ENCODE measurements at places on chromosomes 12 and 14. TPM values are rescaled to one million over a fixed set of nuclear protein-coding genes. Genes with fewer than 3 reads are reported as not detected.

- DNase-seq, result no peak
Measured at GRCh38 chr14:102805371-102805891, 28.2 kb downstream of the TRAF3 start.

Gene RPS6KL1
- 23.6 TPM for total RNA-seq

Gene ACRBP
- total RNA-seq, result 0.41 TPM

DNA sequence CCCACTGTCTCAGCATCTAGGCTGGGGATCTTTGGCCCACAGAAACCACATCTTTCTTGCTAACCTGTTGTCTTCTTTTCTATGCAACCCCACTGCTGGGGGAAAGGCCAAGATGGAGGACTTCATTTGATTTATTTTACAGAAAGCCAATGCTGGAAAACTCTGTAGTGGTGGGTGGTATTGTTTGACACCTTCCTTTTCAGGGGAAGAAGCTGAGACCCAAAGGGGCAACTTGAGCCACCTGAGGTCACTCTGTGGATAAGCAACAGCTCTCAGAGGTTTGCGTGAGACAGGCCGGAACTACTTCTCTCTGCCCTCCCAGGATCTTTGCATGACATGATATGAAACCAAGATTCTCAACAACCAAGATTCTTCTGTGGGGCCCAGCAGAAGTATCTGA, 645.2 kb downstream of the VRK1 start:
- DNase-seq, result no peak

GRCh38 chr14:96274543-96274942, 18.5 kb downstream of the BDKRB1 start:
- DNase-seq, result no peak

Gene LRFN5
- total RNA-seq, result 66.9 TPM
